ENCODE measurements at places on chromosomes 2 and 18. TPM values are rescaled to one million over a fixed set of nuclear protein-coding genes. Genes with fewer than 3 reads are reported as not detected.

- no peak for DNase-seq
Measured at GRCh38 chr2:44895061-44895460, 46.4 kb upstream of the SIX3 start.

GRCh38 chr18:59357928-59358327 is 1.1 kb downstream of the LMAN1 start:
- DNase-seq: peak; percentile 75

GRCh38 chr2:109435901-109436598 is 177.7 kb downstream of the SEPTIN10 start:
- no peak for DNase-seq

- DNase-seq: no peak
Measured at GRCh38 chr2:241514553-241514952, 6.2 kb upstream of the STK25 start.

The HPCAL1 gene
- 77.4 TPM for total RNA-seq

The SMPD4 gene
- total RNA-seq: 88.1 TPM

DNA sequence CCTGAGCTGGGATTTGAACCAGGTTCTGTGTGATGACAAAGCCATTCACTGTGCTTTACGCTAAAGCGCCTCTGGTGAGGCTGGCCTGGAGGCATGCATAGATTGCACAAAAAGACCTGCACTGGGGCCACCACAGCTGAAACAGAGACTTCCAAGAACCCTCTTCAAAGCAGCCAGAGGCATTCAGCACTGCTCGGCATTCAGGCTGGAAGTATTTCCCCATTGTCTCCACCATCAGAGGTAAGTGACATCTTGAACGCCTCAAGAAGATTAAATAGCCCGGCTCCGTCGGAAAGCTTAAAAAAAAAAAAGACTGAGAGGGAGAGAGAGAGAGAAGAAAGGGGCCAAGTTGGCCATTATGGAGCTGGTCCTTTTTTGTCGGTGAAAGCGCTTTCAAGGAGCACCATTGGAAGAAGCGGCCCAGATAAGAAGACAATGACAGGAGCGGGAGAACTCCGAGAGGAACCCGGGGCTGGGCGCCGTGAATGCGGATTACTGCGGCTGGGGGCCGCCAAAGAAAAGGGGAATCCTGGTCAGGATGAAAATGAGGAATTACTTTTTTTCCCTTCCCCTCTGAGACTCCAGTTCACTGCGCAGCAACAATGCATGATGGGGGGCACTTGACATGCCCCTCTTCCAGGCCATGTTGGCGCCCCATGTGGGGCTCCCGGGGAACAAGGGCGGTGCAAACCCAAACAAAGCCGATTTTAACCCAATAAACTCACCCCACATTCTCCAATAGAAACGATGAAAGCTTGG is 228.3 kb downstream of the MYCN start:
- DNase-seq: no peak

The ANKMY1 gene
- 16.0 TPM for total RNA-seq

Measured in endothelial cell of umbilical vein (primary cell).